ENCODE measurements at places on chromosomes 5 and 9.

- no peak for DNase-seq
Observed at GRCh38 chr9:128494108-128494745, 10.3 kb upstream of the GLE1 start.

DNA sequence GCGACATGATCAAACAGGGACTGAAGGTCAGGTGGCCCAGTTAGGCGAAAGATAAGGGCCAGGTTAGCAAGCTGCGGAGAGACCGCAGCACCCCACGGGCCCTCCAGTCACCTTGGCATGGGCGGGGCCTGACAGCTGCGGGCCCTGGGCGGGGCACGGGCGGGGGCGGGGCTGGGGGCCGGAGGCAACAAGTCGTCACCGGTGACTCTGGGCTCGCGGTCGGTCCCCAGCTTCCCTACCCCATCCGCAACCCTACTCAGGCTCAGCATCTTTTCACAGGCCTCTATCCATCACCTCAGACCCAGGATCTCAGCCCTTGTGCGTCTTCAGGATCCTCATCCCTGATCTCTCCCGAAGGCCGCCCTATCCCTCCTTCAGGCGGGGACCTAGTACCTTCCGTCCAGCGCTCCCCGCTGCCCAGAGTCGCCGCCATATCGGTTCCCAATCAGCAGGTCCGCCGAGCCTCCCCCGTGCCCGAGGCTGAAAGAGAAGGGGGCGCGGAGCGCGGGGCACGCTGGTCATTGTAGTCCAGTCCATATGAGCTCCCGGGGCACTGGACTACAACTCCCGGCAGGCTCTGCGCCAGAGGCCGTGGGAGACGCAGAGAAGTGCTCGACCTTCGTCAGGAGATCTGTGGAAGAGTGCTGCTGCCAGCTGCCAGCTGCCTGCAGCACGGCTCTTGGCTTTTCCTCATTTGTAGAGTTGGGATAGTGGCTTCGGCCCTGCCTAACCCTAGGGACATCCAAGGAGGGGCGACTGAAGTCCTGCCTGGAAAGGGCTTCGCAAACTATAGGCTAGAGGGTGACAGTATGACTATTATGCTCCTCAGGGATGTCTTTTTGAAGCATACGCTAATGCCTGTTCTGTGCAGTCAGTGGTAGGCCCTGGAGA, at the start of gene DNAJC18:
TSS of gene DNAJC18 (minus strand) at position 513 of the 891 bp plus-strand sequence. CDS start at position 433, 80 bp downstream.
- DNase-seq: peak; percentile 85

GRCh38 chr9:19464061-19464763, 55.4 kb downstream of the ACER2 start:
- no peak for DNase-seq

GRCh38 chr5:95861221-95861863, 38.8 kb upstream of the GLRX start:
- no peak for DNase-seq

DNA sequence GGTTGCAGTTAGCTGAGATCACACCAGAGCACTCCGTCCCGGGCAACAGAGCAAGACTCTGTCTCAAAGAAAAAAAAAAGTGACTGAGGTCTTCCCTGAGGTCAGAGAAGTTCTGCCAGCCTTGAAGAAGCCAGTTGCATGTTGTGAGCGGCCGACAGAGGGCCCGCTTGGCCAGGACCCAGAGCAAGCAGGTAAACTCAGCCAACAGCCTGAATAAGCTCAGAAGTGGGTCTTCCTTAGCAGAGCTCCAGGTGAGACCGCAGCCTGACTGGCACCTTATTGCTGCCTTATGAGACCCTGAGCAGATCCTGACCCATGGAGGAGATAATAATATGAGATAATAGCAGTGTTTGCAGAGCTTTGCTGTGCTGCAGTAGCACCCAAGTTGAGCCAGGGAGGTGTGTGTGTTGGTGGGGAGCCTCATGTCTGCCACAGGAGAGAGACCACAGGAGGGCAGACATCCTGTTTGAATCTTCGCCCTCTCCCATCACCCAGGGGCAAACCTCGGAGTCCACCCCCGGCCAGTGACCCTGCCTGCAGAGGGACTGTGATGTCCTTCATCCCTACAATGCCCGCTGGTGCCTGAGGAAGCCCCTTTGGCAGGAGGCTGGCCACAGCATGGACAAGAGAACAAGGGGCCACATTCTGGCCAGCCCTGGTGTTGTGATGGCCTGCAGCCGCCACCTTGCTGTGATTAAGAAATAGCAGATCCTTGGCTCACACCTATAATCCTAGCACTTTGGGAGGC, 10.8 kb upstream of the BARX1 start:
- DNase-seq: no peak

DNA sequence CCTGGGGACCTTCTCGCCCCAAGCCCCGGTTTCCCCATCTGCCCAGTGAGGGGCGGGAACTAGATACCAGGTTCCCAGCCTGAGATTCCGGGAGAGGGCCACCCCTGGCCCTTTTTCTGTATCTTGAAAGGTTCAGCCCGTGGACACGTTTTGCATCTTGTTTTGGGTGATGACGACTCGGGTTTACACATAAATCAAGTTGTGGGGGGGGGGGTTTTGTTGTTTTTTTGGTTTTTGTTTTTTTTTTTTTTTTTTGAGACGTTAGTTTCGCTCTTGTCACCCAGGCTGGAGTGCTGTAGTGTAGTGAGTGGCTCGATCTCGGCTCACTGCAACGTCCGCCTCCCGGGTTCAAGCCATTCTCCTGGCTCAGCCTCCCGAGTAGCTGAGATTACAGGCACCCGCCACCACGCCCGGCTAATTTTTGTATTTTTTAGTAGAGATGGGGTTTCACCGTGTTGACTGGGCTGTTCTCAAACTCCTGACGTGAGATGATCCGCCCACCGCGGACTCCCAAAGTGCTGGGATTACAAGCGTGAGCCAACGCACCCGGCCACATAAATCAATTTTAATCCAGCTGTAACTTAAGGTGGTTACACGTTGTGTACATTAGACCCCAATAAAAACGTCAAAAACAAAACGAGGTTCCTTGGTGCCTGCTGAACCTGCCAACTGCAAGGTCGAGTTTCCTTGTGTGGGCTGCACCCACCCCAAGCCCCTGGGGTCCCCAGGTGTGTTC, 1.1 kb upstream of the BRD3 start:
- DNase-seq: no peak

DNA sequence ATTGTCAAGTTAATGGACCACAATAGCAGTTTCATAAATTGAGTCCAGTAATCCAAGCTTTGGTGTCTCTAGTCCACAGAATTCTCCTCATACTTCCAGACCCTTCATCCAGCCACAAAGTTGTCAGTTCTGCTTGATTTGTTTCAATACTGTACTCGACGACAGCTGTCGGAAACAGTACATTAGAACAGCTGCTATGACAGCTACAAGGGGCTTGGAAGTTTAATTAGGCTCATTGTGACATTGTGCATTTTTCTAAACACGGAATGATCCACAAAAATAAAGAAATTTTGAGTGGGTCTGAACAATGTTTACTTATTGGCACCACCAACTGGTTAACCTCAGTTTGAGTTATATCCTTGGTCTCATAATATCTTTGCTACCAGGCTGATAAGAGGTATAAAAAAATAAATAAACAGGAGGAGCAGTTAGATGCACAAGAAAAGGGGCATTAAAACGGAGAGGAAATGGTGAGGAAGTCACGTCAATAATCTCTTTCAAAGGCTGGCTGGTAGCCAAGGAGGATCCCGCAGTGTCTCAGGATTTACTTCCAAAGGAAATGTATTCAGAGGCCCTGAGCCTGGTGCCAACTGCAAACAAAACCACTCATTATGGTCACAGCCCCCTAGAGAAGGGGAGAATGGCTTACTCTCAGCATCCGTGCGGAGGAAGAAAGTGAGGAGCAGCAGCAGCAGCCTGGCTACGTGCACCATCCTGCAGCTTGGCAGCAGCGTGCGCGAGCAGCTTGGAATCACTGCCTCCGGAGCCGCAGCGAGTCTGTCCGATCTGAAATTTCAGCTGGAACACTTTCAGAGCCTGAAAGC, 933.8 kb upstream of the DMAC1 start:
- no peak for DNase-seq

DNA sequence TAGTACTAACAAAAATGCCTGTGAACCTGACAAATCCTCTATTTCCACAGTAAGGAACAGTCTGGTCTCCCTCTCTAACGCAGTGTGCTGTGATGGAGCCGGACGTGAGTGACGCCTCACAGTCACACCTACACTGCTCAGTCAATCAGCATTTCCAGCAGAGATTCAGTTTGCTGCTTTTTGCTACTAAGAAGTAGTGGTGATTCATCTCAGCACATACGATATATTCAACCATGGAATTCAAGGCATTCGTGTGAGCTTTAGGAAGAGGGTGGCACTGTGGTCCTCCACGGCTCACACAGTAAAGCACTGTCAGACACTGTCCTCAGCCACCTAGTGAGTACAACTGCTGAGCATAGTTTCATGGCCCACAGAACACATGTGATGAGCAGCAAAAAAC, 70.9 kb downstream of the SETX start:
- DNase-seq: no peak

GRCh38 chr9:26234865-26235264, 556.6 kb upstream of the TUSC1 start:
- DNase-seq: no peak

DNA sequence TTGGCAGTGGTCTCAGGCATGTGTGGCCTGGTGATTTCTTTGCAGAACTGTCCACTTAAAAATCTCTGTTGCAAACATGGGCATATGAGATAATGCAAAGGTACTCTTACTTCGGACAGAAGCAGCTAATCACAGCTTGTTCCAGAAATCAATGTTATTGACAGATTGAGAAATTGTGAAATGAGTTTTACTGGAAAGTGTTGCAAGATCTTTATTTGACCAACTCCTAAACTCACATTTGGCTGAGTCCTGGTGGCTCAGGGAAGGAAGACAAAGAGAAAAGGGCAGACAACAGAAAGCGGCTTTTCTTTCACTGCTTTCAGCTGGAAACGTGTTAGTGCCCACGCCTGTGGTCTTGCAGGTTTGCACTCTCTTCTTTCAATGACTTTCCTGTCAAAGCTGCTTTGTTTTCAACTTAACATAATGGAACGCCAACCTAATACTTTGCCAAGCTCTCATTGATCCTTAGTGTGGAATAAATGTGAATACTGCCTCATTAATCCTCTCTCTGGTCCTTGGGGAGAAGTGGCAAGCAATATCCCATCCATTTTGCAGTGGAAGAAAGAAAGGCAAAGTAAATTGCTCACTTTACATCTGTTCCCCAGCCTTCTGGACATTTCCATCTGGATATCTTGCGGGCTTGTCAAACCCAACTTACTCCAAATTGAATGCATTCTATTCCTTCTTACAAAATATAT, 586.4 kb downstream of the LRRC70 start:
- DNase-seq: no peak

GRCh38 chr9:9091387-9091786, 1291.8 kb upstream of the DMAC1 start:
- DNase-seq: no peak

DNA sequence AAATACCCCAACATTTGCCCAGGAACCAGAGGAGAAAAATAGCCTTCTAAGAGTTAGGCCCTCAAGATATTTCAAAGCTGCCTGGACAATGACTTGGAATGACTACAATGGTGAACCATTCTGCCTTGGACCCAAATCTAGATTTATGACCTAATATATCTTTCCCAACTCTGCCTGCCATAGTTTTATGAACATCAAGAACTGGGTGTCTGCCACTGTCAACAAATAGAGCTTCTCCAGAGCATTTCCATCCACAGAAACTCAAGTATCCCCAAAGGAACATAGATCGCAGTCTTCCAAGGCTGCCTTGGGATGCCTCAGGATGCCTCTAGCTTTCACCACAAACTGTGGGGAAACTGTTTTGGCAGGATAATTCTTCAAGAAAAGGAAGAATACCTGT, 48.2 kb upstream of the NFIB start:
- no peak for DNase-seq
